ENCODE measurements at places on chromosomes 2 and 18. TPM values are rescaled to one million over a fixed set of nuclear protein-coding genes. Genes with fewer than 3 reads are reported as not detected.

The TMEM200C gene
- polyA plus RNA-seq, result 2.7 TPM

The HOXD8 gene
- 2.9 TPM for polyA plus RNA-seq

GRCh38 chr18:9065864-9066263, 36.6 kb upstream of the NDUFV2 start:
- DNase-seq, result no peak

The DSC2 gene
- 17.6 TPM for polyA plus RNA-seq

DNA sequence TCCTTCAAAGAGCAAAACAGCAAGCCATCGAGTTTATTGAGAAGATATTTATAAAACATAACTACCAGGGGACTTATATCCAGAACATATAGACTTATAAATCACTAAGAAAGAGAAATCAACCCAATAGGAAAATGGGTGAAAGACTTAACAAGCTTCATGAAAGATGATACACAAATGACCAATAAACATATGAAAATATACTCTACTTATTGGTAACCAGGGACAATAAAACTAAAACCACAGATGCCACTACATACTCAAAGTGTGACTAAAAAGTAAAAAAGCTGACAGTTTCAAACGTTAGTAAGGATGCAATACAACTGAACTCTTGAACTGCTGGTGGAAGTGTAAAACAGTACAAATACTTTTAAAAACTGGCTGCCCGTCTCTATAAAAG, 154.3 kb downstream of the TMEM163 start:
- DNase-seq, result no peak

DNA sequence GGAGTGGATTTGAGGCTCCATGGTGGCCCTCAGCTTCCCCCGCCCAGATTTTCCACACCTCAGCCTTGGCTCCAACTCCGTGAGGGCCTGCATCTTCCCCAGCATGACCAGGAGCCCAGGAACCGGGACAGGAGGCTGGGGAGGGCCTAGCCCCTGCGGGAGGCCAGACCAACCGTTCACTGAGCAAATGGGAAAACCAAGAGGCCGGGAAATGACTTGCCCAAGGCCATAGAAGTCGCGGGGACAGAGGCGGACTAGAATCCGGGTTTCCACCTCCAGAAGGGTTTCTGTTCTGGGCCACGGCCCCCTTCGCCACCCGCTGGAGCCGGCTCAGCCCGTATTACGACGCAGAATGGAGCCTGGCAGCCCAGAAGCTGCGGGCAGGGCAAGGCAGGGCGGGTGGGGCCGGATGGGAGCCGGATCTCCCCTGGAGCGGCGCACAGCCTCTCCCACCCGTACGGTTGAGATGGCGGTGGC, 7.9 kb upstream of the CRYBA2 start:
- DNase-seq, result no peak

DNA sequence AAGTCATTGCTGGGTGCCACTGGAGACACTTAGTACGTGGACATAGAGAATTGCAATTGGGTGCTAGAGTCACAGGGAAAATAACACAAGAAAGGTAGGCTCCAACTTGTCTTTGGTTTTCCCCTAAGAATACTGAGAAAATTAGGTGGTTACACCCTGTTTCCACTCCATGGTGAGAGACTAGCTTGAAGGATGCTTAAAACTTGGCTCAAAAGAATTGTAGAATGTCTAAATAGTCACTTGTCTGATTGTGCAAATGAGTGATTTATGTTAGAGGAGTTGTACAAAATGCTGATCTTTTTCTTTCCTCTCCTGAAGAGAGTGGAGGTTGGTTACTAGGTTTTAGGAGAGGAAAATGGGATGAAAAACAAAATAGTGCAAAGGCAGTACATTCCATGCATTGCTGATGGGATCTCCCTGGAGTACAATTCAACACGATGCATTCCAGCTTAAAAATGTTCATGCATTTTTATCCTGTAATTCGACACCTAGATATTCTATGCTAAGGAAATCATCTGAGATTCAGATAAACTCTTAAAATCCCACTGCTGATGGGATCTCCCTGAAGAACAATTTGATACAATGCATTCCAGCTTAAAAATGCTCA, 2.2 kb upstream of the SERPINB12 start:
- DNase-seq, result no peak

- DNase-seq, result peak; percentile 36
These were observed 37.4 kb downstream of the AFF3 start for GRCh38 chr2:100104718-100105677.

- DNase-seq, result no peak
These were observed 64.4 kb downstream of the GFPT1 start for GRCh38 chr2:69322631-69323030.

The MC4R gene
- polyA plus RNA-seq, result 1.4 TPM

The KIF1A gene
- 2.3 TPM for polyA plus RNA-seq

DNA sequence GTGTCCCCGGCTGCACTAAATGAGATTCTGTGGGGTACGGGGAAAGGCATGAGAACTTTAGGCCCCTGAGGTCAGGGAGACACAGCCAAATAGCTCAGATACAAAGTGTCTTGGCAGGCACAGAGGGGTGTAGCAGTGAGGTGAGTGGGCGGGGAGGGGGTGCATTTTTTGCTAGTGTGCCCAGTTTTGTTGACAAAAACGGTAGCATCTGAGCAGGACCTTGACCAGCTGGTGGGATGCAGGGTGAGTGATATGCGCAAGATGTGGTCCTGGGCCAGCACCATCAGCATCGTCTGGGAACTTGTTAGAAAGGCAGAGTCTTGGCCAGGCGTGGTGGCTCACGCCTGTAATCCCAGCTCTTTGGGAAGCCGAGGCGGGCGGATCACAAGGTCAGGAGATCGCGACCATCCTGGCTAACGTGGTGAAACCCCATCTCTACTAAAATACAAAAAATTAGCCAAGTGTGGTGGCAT, 127.3 kb upstream of the LGALSL start:
- DNase-seq, result no peak

GRCh38 chr18:23237524-23238151, 102.4 kb downstream of the CABLES1 start:
- no peak for DNase-seq

The MOGAT1 gene
- not detected for polyA plus RNA-seq

The VWC2L gene
- polyA plus RNA-seq, result not detected

DNA sequence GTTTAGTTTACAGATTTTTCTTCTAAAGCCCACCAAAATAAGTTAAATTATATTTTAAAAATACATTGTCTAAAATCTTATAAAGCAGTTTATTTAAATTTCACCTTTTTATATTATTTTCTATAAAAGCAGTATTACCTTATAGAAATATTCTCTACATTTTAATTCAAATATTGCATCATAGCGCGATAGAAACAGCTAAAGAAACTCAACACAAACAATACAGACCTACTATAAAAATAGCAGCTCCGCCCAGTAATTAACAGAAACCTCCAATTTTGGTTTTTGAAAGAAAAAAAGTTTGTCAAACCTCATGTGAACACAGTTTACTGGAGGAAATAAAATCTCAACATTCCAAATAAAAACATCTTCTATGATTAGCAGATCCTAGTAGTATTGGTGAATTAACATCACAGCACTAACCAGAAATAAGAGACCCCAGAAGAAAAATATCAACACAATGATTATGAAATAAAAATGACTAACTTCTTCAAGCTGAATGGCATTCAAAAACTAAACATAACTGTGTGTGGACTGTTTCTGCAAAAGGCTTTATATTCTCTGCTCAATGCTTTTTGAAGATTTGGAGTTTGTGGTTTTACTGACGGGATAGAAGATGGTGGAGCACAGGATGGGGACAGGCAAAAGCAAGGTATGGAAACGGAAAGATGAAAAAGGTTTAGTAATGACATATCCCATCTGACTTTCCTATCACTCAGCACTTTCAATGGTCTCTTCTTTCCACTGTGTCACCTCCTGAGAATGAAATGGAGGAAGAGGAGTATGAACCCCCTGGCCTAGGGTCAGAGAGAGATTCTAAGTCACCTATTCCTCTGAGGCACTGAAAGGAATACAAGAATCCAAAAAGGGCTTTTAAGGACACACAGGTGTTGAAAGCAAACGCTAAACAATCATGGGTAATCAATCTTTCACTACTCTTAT, 17.5 kb downstream of the MAP4K3 start:
- no peak for DNase-seq

The HTR2B gene
- polyA plus RNA-seq, result 0.31 TPM

DNA sequence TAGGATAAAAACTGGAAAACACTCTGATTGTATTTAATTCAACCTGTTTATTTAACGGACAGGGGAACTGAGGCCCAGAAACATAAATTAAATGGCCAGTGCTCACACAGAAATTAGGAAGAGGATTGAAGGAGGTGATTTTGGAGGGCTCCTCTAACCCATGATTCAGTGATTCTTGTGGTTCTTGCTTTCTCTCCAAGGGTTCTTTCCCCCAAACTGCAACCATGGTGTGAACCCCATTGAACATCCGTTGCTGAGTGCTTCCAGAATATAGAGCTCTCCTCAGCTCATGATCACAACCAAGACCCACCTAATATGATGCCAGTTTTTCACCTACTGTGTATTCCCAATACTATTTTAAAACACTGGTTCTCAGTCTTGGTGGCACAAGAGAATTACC, 41.4 kb downstream of the BMP10 start:
- DNase-seq, result no peak

- DNase-seq, result no peak
These were observed 162.2 kb downstream of the PKP4 start for GRCh38 chr2:158618891-158619490.

GRCh38 chr2:233100192-233100998, 40.3 kb downstream of the INPP5D start:
- DNase-seq, result no peak

DNA sequence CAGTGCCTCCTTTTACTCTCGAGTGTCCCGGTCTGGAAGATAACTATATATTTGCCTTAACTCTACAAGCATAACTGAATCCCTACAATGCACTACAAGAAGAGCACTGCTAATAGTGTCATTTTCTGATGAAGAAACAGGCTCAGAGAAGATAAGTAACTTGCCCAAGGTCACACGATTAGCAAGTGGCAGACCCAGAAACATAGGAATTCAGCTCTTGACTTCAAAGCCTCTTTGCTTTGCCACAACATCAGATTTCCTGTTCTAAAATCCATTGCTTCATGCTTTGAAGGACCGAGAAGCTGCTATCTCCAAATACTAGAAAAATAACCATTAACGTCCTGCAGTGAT, 65.6 kb downstream of the HS1BP3 start:
- DNase-seq, result no peak

DNA sequence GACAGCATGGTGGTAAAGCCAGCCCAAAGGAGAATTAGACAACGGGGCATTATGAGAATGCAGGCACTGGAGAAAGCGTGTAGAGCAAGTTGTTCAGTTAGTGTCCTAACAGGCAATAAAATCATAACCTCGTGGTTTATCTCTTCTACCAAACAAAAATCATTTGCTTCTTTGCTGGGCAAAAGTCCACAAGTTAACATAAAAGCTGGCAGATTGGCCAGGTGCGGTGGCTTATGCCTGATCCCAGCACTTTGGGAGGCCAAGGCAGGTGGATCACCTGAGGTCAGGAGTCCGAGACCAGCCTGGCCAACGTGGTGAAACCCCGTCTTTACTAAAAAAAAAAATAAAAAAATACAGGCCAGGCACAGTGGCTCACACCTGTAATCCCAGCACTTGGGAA, 364.1 kb downstream of the SETBP1 start:
- DNase-seq, result no peak

DNA sequence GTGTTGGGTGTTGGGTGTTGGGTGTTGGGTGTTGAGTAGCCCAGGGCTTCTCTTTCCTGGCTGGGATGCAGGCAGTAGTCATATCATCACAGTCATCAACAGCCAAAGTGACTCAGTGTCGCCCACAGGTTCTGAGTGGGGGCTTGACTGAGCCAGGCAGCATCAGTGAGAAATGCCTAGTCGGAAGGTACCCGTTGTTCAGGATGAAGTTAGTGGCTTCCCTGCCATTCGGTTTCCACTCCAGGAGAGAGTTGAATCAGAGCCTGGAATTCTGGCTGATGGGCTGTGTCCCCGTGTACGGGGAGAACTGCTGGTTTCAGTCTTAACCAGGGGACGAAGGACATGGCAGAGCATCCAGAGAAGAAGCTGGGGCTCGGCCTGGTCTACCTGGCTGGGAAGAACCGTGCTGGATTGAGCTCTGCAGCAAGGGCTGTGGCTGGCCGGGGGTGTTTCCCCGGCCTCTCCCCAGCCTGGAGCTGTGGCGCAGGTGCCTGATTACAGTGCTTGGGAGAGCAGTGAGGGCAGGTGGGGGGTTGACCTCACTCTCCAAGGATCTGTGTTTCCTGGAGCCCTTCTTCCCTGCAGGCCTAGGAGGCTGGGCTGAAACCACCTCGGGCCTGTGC, 49.4 kb downstream of the AGAP1 start:
- no peak for DNase-seq

The PCARE gene
- 0.03 TPM for polyA plus RNA-seq

The GKN1 gene
- not detected for polyA plus RNA-seq

GRCh38 chr2:50718146-50718545, 313.8 kb downstream of the NRXN1 start:
- no peak for DNase-seq
